ENCODE measurements at places on chromosomes 2 and 18.

- no peak for DNase-seq
Measured at GRCh38 chr2:228239207-228239906, 57.9 kb upstream of the SPHKAP start.

GRCh38 chr2:76668279-76668678 is 853.9 kb downstream of the LRRTM4 start:
- DNase-seq, result no peak

- DNase-seq, result no peak
Measured at GRCh38 chr2:236246711-236247246, 17.4 kb downstream of the ASB18 start.

DNA sequence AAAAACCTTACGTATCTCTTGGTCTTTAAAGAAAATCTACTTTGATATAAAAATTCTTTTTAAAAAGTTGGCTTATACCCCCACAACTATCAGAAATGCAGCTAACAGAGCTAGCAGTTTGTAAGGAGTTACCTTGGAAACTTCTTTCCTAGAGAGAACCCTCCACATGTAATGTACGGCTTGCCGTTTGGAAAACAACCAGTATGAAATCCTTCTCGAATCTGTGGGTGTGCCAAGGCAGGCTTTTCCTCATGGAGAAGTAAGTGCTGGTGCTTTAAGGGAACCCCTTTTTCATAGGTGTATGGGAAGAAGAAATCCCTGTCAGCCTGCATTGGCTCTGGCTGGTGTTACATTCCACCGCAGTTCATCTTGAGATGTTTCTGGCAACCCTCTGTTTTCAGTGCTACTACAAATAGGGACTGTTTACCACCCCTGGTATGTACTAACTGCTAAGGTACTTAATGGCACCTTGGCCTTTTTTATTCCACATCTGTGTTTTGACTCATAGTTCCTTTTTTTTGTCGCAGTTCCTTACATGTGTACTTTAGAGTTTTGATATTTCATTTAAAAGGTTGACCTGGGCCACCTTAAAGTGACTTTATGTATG is 248.4 kb downstream of the FHOD3 start:
- DNase-seq, result no peak

DNA sequence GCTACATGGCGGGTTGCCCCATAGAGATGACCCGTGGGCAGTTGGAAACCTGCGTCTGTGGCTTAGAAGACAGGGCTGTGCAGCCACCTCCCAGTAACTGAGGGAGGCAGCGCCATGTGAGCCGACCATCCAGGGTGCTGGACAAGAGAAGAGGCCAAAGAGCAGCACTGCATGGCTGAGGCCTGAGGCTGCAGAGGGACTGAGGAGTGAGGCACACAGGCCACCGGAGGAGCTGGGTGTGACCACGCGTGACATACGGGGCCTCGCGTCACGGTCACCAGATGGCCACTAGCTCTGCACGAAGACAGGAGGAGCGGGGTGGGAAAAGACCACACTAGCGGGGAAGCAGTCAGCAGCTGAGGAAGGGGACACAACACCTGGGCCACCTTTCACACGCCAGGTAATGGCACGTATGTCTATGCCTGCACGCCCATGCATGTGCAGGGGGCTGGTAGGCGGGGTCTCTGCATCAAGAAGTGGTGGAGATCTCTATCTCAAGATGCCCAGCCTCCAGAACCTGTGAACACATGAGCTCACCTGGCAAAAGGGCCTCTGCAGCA is 61.4 kb downstream of the NDUFA10 start:
- no peak for DNase-seq

GRCh38 chr18:741931-742512 is 29.6 kb upstream of the ENOSF1 start:
- no peak for DNase-seq

DNA sequence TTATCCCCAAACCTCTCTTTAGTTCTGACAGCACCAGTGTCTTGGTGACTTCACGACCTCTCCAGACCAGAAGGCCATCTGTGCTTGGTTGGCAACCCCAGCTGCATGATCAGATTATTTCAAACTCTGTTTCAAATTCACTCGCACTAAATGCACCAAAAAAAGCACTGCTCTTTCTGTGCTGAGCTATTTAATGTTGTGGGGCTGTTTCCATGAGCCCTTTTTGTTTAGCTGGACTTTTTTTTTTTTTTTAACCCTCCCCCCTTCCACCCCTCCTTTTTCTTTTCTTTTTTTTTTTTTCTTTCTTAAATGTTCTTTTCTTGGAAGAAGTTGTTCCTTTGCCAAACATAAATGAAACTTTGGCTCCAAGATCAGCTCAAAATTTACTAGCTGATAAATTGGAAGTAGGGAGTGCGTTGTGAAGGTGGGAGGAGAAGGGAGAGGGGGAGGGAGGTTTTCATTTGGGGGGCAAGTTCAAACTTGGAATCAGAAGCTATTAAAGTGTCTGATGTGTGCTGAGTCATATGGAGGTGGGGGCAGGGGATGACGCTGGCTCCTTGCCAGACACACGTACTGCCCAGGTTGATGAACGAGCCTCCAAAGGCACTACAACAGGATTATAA is 543.0 kb upstream of the TNP1 start:
- DNase-seq, result no peak

DNA sequence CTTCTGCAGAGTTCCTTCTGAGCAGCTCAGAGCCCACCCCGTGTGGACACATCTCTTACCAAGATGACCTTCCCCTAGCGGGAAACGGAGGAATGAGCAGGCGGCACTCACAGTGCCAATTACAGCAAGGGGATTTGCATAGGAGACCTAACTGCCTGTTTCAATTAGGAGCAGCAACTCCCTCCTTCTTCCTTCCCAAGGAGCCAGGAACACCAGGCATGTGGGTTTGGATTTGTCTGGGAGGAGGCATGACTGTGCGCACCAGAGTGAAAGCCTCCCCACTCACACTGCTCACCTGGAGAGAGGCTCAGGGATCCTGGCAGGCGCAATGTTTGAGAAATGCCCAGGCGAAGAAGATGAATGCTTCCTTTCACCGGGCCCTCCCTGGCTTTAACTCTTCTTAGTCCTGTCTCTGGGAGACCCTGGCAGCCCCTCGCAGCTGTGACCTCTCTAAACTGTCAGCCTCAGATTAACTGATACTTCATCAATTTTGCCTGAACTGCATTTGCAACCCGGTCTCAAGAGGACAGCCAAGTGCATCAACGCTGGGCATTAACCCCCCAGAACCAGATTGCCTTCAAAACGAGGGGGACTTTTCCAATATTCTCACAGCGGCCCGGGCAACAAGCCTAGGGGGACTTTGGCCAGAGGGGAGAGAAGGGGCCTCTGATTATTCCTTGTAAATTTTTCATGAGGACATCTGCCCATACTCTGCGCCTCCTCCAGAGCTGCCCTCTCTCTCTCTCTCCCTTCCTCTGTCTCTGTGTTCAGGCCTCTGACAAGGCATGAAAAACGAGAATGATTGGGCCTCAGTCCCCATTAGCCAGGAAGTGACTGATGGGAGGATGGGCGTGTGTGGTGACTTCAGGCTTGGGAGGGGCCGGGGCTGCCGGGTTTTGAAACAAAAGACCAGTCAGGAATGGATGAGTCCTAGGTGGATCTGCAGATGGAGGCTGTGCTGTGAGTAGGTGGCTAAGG is 93.8 kb downstream of the CMPK2 start:
- no peak for DNase-seq

GRCh38 chr2:192932376-192932775 is 737.6 kb upstream of the TMEFF2 start:
- DNase-seq, result no peak

GRCh38 chr18:68791801-68792200 is 6.1 kb upstream of the CCDC102B start:
- no peak for DNase-seq

GRCh38 chr2:149566652-149567051 is 20.9 kb downstream of the MMADHC start:
- DNase-seq, result no peak

DNA sequence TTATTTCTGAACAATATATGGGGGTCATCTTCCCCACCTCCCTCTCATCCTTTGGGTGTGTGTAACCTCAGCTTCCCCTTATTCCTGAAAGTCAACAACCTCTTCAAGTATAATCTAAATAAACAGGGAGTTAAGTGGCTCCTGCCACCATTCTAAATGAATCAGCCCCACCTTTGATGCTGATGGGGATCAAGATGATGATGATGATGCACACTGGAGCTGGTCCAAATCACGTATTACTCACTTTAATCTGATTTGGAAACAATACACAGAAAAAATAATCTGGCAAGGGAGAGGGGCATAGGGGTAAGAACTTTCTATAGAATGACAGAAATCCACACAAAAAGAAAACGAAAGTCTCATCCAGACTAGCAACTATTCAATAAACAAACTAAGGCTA is 7.1 kb downstream of the ACVR1 start:
- DNase-seq, result no peak

DNA sequence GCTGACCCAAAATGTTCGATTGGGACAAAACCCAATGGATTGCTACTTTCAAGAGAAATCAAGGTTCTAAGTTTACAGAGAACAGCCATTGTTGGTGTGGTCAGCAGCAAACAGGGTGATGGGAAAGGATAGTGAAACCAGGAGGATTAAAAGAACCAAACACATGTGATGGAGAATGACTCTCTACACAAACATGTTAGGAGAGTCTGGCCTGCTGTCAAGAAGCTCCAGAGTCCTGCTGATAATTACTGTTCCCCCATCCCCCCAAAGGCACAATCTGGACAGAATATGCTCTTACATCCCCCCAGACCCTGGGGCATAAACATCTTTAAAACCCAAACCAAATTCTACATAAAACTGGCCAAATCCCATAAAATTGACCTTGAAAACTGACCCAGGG is 32.0 kb upstream of the ACYP2 start:
- DNase-seq, result no peak

DNA sequence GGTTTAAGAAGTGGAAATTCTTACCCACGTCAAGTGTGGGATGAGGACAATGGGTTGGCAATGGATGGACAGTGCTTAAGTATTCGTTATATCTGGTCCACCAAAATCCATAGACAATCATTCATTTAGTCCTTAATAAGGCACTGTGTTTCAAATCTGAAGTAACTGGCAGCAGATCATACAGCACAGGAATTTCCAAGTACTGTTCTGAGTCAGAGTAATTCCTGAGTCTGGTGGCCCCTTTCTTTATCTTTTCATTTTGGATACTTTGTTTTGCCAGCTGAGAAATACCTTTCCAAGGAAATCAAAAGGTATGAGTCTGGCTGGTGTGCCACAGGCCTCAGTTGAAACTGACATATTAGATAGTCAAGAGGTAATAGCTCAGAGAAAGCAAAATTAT is 31.4 kb upstream of the CCDC102B start:
- no peak for DNase-seq

GRCh38 chr2:23632831-23633395 is 247.9 kb downstream of the KLHL29 start:
- DNase-seq, result no peak

- DNase-seq, result no peak
Measured at GRCh38 chr2:38610851-38611801, 8.4 kb upstream of the HNRNPLL start.

- DNase-seq, result no peak
Measured at GRCh38 chr2:73105511-73105971, 7.2 kb downstream of the RAB11FIP5 start.

- no peak for DNase-seq
Measured at GRCh38 chr2:86082756-86083155, 22.9 kb downstream of the POLR1A start.

GRCh38 chr2:111668274-111668616 is 215.7 kb downstream of the ANAPC1 start:
- DNase-seq, result no peak

GRCh38 chr18:76075777-76076176 is 419.3 kb downstream of the ZNF516 start:
- DNase-seq, result no peak

DNA sequence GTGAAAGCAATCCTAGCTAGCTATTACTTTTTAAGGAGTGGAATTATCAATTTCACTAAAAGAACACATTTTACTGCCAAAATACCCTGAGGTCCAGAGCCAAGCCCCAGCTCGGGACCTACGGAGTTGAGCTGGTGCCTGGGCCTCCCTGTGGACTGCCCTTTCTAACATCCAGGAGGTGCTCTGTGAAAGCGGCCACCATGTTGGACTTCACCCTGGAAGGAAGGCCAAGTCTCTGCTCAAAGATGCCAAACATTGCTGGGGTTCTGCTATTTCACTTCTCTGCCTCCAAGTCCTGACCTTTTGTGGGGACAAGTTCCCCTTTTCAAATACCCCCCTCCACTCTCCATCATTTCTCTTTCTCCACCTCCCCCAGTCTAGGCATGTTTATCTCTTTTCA is 498.7 kb upstream of the RAB6C start:
- DNase-seq, result no peak

- DNase-seq, result no peak
Measured at GRCh38 chr2:179250848-179251504, 13.7 kb downstream of the SESTD1 start.

DNA sequence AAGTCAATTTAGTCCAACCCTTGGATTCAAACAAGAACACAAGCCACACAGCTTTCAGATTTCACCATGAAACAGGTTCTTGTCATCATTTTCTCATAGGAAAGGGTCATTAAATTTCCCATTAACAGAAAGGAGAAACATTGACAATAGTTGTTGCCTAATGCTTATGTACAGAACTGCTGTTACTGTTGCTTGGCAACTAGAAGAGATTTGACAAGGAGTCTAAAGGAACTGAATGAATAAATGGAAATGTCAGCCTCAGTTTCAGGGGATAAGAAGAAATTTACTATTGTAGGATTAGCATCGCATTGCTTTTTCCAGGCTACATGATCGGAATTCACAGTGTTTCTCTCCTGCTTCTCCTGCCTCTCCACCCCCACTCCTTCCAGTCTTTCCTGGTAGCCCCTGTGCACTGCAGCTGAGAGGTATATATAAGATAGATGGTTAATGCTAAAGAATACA is 90.3 kb downstream of the SPATS2L start:
- DNase-seq, result no peak

DNA sequence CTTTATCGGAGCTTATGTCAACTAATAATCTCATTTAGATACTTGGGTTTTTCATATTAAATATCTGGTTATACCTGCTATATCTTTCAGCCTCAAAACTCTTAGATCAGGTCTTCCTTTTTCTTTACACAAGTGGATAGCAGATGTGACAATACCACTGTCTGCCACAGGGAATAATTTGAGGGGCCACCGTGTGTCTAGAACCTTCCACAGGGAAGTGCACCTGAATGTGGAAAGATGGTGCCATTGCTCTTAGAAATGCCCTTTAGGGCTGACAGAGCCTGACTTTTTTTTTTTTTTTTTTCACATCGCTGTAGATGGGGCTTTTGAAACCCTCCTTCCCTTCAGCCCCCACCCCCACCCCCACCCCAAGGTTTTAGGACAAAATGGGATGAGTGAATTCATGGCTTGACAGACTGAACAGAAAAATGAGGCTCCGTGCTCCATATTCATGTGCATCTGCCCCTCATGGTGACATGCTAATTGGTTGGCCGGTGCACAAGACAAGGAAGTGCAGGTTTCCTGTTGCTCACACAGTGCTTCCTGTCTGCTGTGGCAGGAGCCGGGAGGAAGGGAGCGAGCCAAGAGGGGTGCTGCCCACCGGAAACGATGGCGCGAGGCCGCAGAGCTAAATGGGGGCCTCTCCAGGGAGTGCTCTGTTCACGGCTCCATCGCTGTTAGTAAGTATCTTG is 246.0 kb downstream of the LDLRAD4 start:
- peak; percentile 50 for DNase-seq

All from stimulated activated CD8-positive, alpha-beta memory T cell treated with anti-CD3 and anti-CD28 coated beads, Interleukin-12 subunit alpha, Interleukin-12 subunit beta, amount 100 ng/mL, for 4 hours (primary cell).